Activated B cell treated with CpG ODN at 0.5 μM for 24 hours (primary cell): ENCODE measurements at places on chromosomes 5 and 9.
A peak's percentile ranks its signal among the peaks of the same experiment; 100 is the strongest.

DNA sequence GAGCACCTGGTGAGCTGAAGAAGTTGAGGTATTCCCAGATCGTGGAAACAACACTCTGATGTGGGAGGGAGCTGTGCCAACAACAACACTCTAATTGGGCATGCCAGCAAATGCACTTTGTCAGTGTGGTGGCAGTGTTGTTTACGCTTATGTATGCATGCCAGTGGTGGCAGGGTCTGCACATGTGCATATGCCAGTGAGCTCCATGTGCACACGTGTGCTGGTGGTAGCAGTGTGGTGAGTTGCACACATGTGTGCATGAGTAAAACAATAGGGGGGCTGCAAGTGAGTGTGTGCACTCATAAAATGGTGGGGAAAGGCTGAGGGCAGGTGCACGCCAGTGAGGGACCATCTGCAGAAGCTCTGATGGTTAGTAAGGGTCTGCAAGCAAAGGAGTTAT is 134.2 kb downstream of the DMRTA1 start:
- DNase-seq: no peak

DNA sequence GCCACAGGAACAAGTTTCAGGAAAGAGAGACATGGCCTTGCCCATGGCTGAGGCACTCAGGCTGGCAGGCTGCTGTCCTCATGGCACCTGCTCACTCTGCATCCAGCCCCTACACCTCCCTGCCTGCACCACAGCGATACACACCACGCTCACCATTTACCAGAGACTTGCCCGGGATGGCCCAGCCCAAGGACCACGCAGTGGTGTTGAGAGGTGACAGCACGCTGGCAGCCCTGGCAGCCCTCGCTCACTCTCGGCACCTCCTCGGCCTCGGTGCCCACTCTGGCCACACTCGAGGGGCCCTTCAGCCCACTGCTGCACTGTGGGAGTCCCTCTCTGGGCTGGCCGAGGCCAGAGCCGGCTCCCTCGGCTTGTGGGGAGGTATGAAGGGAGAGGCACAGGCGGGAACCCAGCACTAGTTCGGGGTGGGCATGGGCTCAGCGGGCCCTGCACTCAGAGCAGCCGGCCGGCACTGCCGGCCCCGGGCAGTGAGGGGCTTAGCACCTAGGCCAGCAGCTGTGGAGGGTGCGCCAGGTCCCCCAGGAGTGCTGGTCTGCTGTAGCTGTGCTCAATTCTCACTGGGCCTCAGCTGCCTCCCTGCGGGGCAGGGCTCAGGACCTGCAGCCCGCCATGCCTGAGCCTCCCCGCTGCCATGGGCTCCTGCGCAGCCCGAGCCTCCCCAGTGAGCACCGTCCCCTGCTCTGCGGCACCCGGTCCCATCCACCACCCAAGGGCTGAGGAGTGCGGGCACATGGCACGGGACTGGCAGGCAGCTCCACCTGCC is 20.3 kb downstream of the ZDHHC11B start:
- peak; percentile 10 for DNase-seq

DNA sequence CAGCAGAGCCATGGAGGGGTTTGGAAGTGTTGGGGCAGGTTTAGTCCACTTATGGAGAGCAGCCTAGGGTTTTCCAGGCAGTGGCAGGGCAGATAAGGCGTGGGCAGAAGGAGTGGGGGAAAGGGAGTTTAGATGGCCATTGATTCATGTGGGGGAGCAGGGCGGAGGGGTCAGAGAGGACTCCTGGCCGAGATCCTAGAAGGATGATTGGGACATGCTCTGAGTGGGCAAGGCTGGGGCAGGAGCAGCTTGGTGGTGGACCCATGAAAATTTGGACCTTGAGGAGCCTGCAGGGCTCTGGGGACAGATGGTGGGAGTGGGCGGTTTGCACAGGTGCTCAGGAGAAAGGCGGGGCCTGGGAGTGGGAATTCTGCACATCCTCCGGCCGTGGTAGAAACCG is 18.1 kb upstream of the TOR2A start:
- no peak for DNase-seq

DNA sequence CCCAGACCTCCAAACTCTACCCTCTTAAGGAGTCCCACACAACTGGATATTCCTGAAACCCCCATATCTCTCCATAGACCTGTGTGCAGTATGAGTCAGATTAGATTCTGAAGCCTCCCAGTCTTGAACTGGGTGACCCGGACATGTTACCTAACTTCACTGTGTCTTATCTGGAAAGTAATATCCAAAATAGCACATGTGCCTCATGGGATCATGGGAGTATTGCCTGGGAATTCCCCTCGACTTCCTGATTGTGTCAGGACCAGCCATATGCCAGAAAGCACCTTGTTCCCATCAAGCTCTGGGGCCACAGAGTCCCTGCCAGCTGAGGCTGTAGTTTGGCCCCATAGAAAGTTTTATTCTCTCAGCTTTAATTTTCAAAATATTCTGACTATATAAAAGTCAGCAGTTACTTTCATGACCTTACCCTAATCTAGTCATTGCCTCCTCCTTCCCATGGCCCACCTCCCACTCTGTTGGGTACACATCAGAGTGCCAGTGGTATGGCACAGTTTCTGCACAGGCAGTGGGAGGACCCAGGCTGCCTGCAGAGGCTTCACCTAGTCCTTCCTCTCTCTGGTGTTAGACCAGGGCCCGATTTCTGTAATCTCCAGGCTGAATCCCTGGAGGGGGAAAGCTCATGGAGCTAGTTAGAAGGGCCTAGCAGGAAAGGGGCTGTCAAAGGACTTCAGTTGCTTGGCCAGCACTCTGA is 19.5 kb upstream of the B4GALT1 start:
- no peak for DNase-seq

DNA sequence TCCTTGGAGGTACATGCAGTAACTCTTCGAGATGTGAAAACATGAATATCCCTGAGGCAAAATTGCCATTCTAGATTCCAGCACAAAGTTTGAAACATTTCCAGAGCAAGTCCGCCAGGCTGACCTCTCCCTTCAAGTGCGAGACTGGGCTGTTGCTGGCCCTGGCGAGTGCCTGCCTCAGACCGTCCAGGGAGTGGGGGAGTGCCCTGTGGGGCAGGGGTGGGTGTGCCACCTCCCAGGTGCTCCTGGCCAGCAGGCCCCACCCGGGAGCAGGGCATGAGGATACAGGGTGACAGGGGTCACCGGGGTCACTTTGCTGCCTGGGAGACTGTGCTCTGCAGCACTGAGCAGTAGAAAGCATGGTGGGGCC is 199.9 kb downstream of the AOPEP start:
- DNase-seq: no peak

- DNase-seq: no peak
Measured at GRCh38 chr9:83583151-83584014, 39.6 kb upstream of the IDNK start.

GRCh38 chr5:165228184-165228583 is 1722.8 kb downstream of the MAT2B start:
- no peak for DNase-seq

DNA sequence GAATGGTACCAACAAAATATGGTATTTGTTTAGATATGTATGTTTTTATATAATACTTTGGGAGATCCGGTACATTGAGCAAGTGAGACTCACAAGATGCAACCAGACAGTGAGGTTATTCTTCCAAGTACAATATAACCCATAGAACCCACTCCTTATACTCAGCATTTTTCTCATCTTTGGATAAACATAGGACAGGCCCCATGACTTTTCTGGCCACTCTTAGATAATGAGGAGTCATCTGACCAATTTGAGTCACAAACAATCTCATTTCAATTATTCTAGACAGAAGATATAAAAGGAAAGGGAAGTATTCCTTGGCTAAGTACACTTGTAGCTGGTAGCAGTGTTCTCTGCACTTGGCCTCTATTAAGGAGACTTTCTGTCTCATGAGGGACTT is 150.2 kb downstream of the SGCD start:
- DNase-seq: no peak

DNA sequence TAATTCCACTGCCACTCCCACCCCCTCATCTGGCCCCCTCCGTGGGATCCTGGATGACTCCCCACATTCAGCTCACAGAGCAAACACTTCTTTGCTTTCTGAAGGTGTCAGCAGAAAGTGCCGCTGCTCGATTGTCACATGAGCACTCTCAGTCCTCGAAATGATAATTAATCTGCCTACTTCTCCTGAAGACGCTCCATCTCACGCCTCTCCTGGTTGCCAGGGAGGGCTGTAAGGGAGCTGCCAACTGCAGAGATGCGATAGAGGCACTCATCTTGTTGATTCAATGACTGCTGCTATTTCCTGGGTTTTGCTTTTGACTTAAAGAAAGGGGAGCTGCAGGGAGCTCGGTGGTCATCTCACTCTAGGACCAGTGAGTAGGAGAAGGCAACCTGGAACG is 206.5 kb downstream of the DAB2IP start:
- DNase-seq: no peak

GRCh38 chr9:16455842-16456241 is 414.6 kb downstream of the BNC2 start:
- no peak for DNase-seq

DNA sequence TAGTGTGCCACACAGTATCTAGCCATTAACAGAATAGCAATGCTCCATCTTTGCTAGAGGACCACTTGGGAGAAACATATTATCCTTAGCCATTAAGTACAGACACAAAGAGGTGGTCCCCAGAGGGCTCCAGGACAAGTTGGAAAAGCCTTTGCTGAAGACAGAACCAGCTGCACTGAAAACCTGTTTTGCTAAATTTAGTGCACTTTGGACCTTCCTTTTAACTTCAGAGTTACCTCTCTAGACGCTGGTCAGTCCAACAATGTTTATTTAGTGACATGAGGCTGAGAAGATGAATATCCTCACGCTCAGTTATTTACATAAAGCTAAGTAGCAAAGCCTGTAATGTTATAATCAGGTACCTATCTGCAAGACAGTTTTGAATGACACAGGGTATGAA is 265.0 kb upstream of the ZNF608 start:
- DNase-seq: no peak

GRCh38 chr9:28155671-28156070 is 582.4 kb upstream of the C9orf72 start:
- DNase-seq: no peak

GRCh38 chr9:133282464-133283238 is 7.7 kb upstream of the ABO start:
- DNase-seq: no peak

DNA sequence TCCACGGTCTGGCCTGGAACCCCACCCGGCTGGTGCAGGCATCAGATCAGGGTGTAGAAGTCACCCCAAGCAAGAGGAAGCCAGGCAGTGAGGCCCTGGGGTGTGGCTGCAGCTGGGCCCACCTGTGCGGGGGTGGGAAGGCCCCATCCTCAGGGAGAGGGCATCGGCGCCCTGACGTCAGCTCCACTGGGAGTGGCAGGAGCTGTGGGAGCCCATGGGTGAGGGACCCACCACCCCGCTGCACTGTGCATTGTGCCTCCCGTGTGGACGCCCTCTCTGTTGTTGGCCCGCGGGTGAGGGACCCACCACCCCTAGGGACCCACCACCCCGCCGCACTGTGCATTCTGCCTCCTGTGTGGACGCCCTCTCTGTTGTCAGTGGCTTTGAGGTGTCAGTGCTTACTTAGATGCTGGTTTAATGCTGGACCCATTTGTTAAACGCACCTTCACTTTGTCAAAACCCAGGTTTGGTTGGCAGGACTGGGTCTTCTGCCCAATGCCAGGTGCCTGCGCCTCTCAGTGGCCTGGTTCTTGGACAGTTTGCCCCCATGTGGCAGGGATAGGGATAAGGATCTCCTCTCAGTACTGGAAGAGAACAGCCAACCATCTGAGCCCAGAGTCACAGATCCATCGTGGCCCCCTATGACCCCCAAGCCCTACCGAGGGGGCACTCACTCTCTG is 6.9 kb upstream of the EXOC3 start:
- DNase-seq: peak; percentile 11

GRCh38 chr5:141832131-141832530 is 46.1 kb downstream of the PCDH1 start:
- DNase-seq: no peak

DNA sequence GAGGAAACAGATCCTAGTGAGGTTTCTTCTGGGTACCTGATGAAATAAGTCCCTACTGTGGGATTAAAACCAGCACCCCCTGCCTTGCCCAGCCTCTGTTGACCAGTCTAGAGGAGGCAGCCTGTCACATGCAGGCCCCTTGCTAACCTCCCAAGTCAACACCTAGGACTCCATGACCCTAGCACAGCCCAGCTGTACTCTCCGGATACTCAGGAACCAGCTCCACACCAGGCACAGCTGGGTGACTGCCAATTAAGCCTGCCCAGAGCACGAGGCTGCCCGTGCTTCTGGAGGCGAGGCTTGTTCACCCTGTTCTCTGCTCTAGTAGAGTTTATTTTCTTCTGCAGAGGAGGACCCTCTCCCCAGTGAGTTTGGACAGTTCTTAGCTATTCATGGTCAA is 92.5 kb downstream of the SNX24 start:
- no peak for DNase-seq

DNA sequence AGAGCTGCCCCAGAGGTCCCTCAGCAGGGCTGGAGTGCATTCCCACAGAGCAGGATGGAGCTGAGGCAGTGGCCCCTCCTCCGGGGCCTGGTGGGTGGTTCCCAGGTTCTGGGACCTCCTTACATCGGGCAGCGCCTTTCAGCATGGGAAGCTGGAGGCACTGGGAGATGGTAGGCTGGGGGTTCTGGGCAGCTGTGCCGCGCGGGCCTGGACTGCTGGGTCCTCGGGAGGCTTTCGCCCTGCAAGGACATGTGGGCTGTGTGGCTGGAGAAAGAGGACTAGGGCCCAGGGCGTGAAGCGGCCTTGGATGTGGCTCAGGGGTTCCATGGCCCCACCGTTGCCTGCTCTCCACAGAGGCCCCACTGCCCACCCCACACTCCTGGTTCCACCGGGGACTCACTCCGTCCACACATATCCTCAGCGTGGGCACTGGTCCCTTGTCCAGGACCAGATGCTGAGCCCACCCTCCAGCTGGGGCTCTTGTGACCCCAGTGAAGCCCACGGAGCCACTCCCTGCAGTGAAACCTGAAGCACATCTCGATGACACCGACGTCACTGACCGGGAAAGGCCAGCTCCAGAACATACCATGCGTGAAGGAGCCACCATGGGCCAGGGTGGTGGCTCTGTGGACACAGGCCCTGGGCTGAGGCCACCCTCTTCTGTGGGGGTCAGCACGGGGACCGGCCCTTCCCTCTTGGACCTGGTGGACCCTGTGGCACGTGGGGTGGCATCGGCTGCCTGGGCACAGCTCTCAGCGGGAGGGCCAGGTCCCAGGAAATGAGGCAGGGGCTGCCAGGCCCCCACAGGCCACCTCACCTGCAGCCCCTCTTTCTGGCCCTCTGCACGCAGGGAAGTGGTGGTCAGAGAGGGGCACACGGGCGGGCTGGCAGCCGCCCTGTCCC is 31.5 kb upstream of the NKD2 start:
- no peak for DNase-seq

- no peak for DNase-seq
Measured at GRCh38 chr9:99366621-99367020, 144.5 kb downstream of the SEC61B start.

DNA sequence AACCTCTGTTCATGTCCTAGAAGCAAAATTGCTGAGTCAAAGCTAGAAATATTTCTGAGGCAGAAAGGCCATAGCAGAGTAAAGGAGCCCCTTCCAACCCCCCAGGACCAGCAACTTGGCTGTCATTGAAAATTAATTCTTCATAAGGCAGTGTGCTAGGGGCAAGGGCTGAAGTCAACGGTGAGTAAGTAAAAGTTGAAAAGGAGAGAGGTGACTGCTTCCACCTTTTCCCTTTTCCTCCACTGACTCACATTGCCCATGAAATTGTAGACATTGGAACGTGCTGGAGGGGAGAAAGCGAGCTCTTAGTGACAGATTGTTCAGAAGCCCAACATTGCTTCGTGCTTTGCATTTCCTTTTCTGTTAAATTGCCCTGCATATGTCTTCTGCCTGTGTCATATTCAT is 19.1 kb downstream of the GLRA1 start:
- DNase-seq: no peak
